ENCODE measurements at places on chromosomes 7 and 10.

- DNase-seq = no peak
These were observed 70.2 kb downstream of the UBE2H start for GRCh38 chr7:129882531-129882930.

GRCh38 chr7:36884910-36885309 is 160.6 kb upstream of the AOAH start:
- no peak for DNase-seq

GRCh38 chr7:3897430-3898372 is 596.6 kb downstream of the SDK1 start:
- peak; percentile 41 for DNase-seq

- no peak for DNase-seq
These were observed 36.8 kb downstream of the HK1 start for GRCh38 chr10:69315100-69315542.

DNA sequence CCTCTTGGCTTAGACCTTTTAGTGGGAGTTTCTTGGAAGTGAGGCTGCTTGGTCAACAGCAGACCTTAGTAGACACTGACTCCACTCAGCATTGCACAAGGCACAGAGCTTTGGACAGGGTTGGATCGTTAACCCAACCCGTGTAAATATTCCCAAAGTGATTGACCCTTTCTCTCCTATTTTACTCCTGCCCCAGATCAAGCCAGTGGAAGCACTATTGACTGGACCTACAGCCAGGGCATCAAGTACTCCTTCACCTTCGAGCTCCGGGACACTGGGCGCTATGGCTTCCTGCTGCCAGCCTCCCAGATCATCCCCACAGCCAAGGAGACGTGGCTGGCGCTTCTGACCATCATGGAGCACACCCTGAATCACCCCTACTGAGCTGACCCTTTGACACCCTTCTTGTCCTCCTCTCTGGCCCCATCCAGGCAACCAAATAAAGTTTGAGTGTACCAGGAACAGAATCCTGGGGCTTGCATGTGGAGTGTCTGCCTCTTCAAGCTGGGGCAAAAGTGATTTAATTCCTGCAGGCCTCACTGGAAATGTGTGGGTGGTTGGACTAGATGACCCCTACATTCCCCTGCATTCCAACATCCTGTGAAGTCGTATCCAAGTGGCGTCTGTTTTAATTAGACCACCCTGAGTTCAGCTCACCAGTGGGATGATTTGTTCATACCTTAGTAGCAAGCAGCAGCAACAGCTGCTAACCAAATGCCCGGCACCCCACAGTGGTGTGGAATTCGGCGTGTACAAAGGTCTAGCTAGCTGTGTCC is 7.5 kb downstream of the CPA1 start:
- DNase-seq = no peak

- DNase-seq = peak; percentile 55
These were observed 17.0 kb upstream of the GIMAP2 start for GRCh38 chr7:150668472-150668911.

- no peak for DNase-seq
These were observed 255.5 kb downstream of the MAD1L1 start for GRCh38 chr7:1977059-1977875.

- peak; percentile 49 for DNase-seq
These were observed 84.8 kb upstream of the COL13A1 start for GRCh38 chr10:69716711-69717560.

DNA sequence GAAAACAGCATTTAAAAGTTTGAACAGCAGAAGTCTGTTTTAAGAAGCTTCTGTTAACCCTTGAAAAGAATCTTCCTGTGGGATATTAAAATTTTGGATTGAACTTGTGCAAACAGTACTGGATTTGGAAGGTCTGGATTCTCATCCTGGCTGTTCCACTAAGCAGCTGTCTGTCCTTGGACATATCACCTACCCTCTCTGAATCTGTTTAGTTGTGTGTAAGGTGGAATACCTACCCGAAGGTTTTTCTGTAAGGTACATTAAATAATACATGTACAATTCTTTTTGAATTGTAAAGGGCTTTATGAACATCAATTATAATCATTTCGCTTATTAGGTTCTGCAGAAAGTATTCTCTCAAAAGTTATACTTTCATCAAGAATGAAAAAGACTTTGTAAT is 2.2 kb downstream of the PDCD4 start:
- no peak for DNase-seq

DNA sequence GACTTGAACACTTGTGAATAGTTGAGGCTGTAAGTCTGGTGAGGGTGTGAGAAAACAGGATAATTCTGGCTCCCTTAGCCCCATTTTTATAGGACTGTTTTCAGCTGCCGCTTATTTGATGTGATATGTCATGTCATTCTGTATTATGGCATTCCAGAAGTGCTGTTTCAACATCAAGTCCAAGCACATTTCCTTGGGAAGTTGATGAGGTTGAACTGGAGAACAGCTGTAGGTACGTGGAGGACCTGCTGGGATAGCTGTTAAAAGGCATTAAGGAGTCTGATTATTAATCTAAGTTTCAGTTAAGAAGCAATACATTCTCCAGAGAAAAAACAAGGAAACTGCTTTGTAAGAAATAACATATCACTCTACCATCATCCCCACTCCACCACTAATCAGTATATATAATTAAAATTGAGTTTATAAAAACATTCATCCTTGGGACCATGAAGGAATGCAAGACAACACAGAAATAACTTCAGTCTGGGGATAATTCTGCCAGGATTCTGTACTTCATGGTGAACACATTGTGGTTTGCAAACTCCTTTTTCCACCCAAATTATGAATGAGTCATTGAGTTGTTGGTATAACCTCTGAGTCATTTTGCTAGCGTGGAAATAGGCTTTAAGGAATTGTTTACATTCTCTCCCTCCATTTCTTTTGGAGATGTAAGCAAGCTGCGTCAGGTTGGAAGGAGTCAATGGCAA is 39.9 kb upstream of the TMEM229A start:
- no peak for DNase-seq

DNA sequence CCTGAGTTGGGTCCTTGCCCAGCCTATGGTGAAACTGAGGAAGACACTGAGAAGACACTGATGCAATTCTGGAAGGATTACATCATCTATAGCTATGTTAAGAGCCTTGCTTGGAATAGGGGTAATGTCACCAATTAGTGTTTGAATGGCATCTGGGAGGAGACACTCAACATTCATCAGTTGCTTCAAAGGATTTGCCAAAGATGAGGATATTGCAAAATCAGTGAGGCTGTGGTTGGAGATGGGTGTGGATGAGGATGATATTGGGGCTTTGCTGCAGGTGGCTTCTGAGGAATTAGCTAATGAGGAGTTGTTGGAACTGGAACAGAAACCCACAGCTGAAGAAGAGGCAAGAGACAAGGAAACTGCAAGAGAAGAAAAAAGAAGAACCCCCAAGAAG is 146.7 kb upstream of the SP4 start:
- DNase-seq = no peak

GRCh38 chr10:21280037-21280436 is 245.4 kb downstream of the SKIDA1 start:
- DNase-seq = no peak

GRCh38 chr7:35477609-35478008 is 217.3 kb downstream of the HERPUD2 start:
- no peak for DNase-seq

GRCh38 chr10:124632064-124632531 is 112.1 kb downstream of the FAM53B start:
- DNase-seq = peak; percentile 44

GRCh38 chr10:50501924-50502452 is 121.8 kb downstream of the SGMS1 start:
- no peak for DNase-seq

DNA sequence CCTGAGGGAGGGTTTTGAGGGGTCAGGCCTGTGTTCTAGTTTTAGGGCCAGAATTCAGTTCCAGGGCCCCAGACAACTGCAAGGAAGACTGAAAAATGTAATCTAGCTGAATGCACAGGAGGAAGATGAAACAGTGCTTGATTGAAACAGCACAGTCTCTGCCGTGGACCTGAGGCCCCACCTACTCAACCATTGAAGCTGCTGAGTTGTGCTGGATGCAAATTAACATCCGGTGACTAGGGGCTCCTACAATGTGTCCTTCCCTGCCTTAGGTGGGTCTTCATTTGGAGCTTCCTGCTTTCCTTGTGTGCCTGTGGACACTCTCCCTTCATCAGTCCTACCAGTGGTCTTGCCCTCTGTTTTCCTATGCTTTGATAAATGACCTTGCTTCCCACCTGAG is 5.7 kb downstream of the GLRX3 start:
- DNase-seq = no peak

DNA sequence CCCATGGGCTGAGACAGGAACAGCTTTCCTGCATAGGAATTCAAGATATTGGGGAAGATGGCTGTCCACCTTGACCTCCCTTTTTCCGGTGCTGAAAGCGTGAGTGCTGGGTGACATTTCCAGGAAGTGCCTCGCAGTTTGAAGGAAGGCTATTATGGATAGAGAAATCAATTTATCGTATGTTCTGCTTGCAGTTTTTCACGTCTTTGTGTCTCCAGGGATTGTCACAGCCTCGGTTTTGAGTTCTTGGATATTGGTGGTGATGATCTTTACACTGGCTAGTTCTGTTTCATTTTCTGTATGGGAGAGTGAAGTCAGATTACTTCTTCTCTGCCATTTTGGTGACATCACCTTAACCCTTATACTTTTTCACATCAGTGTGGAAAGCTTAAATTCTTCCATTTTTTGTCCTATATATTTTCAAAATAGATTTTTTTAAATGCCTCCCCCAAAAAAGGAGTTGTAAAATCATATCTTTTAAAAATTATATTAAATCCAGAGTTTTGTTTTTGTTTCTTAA is 102.5 kb upstream of the APBB1IP start:
- DNase-seq = no peak

- no peak for DNase-seq
These were observed 1.3 kb upstream of the CPA1 start for GRCh38 chr7:130379019-130379418.

GRCh38 chr10:117617086-117617485 is 74.5 kb downstream of the EMX2 start:
- no peak for DNase-seq

- no peak for DNase-seq
These were observed 3.5 kb upstream of the MYPN start for GRCh38 chr10:68105820-68106219.

DNA sequence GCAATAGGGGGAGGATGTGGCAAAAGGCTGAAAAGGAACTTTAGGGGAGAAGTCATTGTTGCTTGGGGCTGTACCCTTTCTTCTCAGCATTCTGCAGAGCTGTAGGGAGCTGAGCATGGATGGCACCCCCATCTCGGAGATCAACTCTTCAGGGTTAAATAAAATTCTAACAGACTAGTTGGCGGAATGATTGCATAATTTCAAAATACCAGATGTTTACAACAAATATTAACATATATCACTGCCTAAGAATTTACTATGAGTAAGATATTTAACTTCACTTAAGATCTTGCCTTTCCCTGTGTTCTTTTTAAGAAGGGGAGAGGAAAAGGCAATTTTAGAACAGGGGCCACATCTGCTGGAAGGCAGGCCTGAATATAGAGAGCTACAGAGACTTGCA is 509 bp upstream of the OR2F1 start:
- no peak for DNase-seq

DNA sequence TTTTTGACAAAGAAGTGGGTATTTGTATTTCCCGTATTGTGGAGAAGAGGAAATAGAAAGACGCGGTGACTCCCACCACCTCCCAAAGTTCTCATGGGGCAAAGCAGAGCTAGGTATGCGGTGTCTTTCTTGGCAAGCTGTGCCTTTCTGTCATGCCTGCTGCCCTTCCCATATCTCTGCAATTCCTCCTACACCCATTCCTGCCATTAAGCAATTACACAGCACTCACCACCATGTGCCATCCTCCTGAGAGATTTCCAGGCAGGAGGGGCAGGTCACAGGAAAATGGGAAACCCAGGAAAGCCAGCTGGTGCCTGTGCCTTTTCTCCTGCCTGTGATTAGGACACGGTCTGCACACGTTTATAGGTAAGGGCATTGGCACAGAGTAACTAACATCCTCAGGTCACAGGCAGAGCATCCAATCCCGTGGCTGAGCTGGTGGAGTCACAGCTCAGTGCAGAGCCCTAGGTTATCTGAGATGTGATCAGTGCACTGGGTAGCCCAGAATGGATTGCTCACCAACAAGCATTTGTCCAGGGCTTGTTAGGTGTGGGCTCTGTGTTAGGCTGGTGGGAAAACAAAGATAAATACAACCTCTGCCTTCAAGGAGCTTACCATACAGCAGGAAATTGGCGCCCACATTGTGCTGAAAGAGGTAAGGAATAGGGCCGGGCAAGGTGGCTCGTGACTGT is 9.4 kb upstream of the CRTAC1 start:
- DNase-seq = no peak

DNA sequence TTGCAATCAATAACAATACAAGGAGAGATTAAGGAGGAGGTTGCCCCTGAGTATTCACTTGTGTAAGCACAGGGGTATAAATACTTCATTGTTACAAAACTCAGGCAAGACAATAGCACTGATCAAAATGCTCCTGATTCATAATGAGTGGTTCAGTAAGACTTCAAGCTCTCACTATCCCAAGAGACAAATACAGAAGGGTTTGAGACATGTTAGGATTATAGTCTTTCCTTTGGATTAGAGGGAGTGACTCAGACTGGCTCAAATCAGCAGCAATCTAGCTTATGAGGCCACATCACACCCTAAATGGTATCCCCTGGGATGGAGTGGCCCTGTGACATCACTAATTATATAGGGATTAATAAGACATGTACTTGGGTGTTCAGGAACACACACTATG is 167.2 kb upstream of the HGF start:
- no peak for DNase-seq

DNA sequence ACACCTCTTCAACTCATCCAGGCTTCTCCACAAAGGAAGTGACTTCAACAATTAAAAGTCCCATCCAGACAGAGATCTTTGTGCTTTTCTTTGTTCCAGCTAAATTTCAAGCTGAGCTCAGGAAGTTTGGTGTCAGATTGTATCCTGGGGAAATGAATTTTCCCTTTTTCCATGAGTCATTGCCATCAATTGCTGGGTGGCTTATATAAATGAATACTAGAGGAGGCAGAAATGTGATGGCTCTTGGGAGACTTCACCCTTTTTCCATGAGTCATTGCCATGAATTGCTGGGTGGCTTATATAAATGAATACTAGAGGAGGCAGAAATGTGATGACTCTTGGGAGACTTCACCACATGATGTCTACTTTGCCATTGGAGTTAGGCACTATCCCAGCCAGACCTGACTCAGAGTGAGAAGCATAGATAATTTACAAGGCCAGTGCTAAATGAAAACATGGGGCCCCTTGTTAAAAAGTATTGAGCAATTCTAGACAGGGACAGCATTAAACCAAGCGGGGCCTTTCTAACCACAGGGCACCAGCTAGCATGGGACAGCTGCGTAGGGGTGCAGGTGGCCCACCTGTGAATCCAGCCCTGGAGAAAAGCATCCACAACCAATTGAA is 339.2 kb upstream of the PODXL start:
- DNase-seq = no peak

- DNase-seq = no peak
These were observed 917.9 kb downstream of the GRID1 start for GRCh38 chr10:85448716-85449115.
